ENCODE measurements at places on chromosomes 6 and 20. TPM values are rescaled to one million over a fixed set of nuclear protein-coding genes. Genes with fewer than 3 reads are reported as not detected.

GRCh38 chr20:5608104-5608441 is 142.1 kb upstream of the SHLD1 start:
- no peak for DNase-seq

DNA sequence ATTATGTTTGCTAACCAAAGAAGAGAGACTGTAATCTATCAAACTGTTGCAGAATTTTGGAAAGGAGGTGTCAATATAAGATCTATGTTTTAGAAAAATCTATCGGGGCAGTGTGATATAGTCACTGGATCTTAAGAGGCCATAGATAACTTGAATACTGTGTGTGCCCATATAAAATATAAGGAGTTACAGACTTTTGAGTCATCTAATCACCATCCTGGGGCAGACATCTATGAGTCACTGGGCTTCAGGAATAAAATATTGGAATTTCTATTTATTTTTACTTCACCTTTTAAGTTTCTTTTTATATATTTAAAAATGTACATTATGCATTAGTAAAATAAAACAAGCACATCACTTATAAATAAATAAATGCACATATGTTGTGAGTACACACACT is 509.3 kb upstream of the MAN1A1 start:
- no peak for DNase-seq

- no peak for DNase-seq
Measured at GRCh38 chr20:44345147-44345546, 8.3 kb downstream of the R3HDML start.

DNA sequence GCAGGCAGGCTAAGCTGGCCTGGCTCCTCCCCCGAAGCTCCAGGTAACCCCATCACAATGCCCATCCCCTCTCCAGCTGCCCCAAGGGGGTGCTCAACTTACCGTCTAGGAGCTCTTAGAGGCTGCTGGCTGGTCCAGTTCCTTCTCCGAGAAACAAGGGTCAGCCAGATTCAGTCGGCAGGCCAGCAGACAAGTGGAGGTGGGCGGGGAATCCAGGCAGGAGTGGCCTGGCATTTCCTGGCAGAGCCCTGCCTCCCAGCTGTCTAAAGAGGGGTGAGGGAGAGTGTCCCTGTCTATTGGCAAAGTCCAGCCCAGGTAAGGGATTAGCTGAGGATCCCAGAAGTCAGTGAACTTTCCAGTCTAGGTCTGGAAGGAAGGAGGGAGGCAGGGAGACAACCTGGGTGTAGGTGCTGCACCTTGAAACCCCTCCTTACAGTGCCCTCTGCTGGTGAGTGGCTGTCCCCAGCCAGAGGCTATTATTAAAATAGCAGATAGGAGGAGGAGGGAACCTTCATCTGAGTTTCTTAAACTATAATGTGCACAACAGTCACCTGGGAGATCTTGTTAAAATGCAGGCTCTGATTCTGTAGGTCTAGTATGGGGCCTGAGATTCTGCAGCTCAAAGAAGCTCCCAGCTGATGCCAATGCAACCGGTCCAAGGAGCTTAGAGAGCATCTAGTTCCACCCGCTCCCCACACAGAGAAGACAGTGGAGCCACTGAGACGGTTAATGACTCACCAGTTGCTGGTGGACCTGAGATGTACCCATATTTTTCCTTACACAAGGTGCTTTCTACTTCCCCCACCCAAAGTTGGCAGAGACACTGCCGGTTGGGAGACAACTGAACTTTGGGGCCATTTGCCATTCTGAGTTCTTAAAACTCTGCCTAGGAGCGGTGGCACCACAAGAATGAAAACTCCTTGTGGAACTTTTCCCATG is at the start of gene UNC5CL:
UNC5CL (minus strand) TSS at position 162 of the 939 bp plus-strand sequence. CDS start 4,147 bp downstream, outside the sequence.
- DNase-seq = no peak

DNA sequence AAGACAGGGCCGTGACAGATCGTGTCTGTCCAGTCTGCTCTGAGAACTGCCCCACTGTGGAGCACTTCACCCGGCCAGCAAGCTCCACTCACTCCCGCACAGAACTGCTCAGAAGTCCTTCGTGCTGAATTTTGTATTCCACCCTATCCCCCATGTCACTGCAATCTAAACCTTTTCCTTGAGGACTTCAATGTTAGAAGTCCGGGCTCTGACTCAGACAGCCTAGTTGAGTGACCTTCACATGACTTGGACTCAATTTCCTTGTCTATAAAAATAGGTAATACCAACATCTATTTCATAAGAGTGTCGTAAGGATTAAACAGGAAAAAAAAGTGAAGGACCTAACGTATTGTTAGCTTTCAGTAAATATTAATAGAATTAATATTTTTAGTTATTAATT is 161.6 kb downstream of the QRSL1 start:
- no peak for DNase-seq

DNA sequence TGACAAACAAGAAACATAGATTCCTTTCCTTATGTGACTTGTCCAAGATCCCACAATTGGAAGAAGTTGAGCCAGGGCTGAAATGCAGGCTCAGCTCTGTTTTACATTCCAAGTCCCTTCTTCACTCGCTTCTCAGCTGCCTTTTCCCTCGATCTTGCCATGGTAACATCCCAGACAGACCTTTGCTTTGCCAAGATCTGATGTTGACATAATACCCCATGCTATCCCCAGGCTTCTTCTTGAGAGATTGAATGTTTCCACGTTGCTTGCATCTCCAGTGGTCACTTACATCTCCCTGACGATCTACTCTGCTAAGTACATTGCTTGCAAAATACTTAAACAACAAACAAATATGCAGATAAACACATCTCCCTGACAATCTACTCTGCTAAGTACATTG is 63.5 kb downstream of the TBXT start:
- no peak for DNase-seq

DNA sequence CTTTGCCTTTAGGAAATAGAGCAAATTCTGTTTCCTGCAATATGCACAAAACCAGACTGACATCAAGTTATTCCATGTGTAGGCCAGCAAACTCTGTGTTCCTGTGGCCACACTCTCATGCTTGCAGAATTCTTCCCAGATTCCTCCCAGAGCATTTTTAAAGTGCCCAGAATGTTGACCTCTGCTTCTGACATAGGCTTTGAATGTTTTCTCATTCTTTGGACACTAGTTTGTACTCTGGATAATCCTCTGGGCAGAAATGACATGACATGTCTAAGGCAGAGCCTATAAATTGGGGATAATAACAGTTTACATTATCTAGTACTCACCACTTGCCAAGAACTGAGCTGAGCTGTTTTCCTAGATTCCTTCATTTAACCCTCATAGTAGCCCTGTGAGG is 9.2 kb upstream of the EFHC1 start:
- no peak for DNase-seq

DNA sequence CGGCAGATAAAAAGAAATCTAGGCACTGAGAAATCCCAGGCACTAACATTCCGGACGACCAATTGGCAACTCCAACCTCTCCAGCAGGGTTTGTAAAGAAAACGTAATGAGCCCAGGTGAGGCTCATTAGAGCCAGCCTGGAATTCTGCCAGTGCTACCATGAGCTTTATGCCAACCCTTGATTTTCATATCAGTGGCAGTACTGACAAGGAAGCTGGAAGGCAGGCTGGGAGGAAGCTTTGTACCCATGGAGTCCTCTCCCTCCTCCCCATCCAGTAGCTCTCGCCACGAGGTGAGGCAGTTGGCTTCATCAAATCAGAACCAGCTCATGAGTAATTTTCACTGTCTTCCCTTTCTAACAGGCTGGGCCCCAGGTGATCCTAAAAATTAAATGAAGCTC is 250.2 kb downstream of the ZNF217 start:
- no peak for DNase-seq

Gene MICB
- total RNA-seq = 0.86 TPM

- no peak for DNase-seq
Measured at GRCh38 chr6:105997482-105997881, 88.7 kb upstream of the PRDM1 start.

GRCh38 chr6:31473780-31474761 is 23.9 kb upstream of the MICB start:
- DNase-seq = no peak

Gene PHACTR1
- total RNA-seq = 6.6 TPM
